Epithelial cell of esophagus (primary cell): ENCODE measurements at places on chromosomes 11 and 22.

- DNase-seq: peak; percentile 84
These were observed 133.0 kb downstream of the PLEKHA7 start for GRCh38 chr11:16881074-16881709.

DNA sequence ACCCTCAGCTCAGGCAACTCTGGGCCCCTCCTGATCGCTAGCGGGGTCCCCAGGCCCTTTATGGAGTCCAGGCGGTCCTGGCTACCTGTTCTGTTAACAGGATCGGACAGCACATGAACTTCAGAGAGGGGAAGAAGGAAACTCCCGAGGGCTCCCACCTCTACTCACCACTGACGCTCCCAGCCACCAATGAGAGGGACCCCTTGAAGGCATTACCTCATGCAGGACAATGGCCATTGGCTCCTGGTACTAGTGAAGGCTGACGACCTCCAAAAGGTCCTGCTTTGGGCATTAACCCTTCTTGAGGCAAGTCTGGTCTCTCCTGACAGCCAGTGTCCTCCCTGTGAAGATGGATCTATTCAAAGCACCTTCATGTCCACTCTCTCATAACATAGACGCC lies 71.5 kb upstream of the LMO1 start:
- DNase-seq: no peak

DNA sequence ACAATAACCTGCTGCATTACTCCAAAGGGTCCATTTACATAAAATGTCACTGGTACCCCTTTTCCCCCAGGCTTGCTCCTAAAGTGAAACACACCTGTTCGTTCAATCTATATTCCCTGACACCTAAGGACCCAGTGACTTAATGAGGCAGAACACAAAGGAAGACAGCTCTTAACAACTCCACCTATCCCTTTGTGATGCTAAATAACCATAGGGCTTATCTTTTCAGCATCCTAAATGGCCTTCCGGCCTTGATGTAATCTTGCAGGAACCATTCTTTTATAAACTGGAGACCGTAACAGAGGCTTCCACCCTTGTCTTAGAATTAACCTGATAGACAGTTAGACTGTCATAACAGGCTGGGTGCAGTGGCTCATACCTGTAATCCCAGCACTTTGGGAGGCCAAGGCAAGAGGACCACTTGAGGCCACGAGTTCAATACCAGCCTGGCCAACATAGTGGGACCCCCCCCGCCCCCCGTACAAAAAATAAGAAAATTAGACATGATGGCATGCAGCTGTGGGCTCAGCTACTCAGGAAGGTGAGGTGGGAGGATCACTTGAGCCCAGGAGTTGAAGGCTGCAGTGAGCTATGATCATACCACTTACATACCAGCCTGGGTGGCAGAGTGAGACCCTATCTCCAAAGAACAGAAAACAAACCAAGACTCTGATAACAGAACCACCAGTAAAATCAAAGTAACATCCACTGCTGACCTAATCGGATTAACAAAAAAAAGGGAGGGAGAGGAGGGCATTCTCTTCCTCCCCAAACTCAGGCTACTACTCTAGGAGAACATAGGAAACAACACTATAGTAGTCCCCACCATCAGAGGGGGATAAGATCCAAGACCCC lies 5.1 kb downstream of the CHEK2 start:
- no peak for DNase-seq

DNA sequence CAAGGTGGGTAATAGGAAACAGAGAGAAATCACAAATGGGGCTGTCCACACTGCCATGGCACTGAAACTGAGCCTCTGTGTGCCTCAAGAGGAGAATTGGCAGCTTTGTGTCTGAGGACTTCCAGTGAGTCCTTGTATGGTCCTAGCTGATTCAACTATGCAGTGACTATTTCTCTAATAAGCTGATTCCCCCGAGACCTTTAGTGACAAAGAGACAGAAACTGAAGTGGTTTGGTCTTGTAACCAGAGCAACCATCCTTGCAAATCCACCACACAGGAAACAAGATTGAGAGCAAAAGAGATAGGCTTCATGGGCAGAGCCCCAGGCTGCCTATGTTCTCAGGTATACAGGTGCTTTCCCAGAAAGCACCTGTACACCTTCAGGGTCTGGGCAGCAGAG lies 1038.5 kb downstream of the NTM start:
- DNase-seq: no peak

- peak; percentile 78 for DNase-seq
These were observed 4.8 kb downstream of the DIXDC1 start for GRCh38 chr11:111941963-111942362.

DNA sequence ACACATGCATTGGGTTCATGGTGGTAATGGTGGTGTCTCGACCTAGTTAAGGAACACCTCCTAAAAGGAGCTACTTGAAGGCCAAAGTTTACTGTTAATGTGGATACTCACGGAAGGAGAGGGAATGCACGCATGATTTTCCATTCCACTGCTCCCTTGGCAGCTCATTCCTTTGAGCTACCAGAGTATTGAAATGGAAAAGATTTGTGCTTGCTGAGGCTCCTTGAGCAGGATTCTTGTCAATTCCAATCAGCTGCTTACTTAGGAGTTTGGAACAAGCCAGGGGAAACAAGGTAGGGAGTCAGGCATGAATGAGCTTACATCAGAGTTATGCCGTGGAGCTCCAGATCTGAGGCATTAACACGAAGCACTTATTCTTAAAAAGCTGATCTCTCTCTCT lies 108.8 kb downstream of the GRIA4 start:
- no peak for DNase-seq

DNA sequence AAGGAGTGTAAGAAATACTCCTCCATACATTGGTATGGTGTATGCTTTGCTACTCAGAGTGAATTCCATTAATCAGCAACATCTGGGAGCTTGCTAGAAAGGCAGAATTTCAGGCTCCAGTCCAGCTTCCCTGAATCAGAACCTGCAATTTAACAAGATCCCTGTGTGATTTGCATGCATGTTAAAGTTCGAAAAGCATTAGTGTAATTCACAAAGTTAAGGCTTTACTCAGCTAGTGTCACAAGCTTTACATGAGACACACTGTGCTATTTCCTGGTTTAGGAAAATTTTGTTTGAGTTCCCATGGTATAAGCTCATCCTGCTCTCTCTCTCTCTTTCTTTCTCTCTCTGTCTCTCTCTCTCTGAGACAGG lies 37.0 kb upstream of the HEPHL1 start:
- peak; percentile 29 for DNase-seq

- no peak for DNase-seq
These were observed 10.2 kb downstream of the GRAP2 start for GRCh38 chr22:39910876-39911613.

- no peak for DNase-seq
These were observed 23.3 kb downstream of the PIWIL4 start for GRCh38 chr11:94590352-94591041.

GRCh38 chr11:76292583-76293188 lies 86.4 kb upstream of the WNT11 start:
- no peak for DNase-seq

DNA sequence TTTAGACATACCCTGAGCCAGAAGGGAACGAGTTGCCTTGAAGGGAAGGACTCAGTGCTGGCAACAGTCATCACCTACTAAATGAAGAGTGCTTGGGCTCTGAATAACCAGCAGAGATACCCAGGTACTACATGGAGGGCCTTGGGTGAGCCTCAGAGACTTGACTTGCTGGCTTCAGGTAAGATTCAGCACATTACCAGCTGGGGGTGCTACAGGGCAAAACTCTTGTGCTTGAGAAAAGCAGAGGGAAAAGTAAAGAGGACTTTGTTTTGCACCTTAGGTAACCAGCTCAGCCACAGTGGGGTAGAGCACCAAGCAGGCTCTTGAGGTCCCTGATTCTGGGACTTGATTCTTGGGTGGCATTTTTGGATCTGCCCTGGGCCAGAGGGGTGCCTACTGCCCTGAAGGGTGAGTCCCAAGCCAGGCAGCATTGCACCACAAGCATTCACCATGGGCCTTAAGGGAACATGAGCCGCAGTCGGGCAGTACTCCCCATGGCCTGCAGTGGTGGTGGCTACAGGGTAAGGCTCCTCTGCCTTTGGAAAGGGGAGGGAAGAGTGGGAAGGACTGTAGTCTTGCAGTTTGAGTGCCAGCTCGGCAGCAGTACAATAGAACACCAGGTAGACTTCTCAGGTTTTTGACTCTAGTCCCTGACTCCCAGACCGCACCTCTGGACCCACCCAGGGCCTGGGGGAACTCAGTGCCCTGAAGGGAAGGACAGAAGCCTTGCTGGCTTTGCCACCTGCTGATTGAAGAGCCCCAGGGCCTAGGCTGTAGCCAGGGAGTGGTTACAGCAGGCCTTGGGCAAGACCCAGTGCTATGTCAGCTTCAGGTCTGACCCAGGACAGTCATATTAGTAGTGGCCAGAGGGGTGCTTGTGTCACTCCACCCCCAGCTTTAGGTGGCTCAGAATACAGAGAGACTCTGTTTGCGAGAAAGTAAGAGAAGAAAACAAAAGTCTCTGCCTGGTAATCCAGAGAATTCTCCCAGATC lies 22.7 kb upstream of the PLEKHA7 start:
- peak; percentile 10 for DNase-seq

DNA sequence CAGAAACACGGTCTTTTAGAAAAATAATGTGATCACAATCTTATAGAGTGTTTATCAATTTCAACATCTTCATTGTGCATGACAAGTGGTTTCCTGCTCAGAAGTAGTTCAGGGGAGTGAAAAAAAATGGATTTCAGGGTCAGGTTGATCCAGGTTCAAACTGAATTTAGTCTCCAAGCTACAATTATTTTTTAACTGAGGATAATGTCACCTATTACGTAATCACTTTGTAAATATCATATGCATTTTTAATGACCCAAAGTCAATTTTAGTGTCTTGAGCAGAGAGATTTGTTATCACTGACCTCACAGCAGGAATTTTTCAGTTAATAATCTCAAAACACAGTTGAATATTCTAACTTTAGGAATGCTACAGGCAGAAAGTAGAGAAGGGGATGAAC lies 627.2 kb upstream of the LUZP2 start:
- no peak for DNase-seq
